ENCODE measurements at places on chromosomes 4 and X.

DNA sequence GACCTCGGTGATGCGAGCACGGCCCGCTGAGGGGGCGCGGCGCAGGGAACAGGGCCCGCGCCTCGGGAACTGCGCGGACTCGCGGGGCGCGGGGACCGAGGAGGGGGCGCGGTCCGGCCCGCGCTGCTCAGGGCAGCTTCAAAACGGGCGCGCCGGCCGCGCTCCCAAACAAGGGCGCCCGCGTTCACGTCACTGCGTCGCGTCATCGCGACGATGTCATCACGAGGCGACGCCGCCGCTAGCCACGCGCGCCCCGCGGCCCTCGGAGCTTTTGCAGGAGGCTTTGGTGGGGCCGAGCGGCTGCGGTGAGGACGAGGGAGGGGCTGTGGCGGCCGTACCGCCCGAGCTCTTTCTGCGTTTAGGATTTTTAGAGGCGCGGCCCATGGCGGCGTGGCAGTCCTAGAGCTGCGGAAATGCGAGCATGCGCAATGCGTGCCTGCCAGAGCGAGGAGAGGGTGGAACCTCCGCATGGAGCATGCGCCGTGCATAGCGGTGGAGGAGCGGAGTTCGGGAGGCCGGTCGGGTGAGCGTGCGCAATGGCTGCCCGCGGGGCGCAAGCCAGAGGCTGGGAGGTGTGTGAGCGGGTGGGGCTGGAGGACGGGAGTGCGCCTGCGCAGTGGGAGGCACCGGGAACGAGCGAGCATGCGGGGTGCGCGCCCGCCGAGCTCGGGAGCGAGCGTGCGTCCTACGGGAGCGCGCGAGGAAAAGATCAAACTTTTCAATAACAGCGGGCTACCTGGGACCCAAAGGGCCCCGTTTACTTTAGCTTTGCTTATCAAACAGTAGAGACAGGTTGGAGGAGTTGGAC, at the start of gene PPP2R3B:
Gene PPP2R3B, minus strand, starts transcription at position 140 of the 808 bp plus-strand sequence. CDS start 216 bp downstream, outside the sequence.
- DNase-seq, result peak; percentile 85

DNA sequence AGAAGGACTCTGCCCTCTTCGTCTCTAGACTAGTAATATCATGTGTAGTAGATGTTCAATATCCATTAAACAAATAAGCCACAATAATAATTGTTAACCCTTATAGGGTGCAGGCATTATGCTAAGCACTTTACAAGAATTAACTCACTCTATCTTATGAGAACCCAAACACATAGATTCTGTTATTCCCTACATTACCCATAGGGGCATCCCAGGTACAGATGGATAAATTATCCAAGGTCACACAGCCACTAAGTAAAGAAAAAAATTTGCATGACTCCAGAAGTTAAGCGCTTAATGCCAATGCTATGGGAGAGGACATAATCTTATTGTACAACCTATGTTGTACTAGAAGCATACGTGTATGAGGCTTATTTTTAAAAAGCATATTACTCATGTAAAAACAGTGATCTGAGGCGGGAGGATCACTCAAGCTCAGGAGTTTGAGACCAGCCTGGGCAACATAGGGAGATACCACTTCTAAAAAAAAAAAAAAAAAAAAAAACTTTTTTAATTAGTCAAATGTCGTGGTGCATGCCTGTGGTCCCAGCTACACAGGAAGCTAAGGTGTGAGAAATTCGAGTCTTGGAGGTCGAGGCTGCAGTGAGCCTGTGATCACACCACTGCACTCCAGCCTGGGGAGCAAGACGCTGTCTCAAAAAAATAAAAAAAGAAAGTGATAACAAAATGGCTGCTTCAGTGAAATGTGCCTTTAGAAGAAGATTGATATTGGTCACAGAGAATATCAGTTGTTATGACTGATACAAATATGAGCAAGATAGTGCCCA, 13.6 kb downstream of the LDB2 start:
- DNase-seq, result no peak

DNA sequence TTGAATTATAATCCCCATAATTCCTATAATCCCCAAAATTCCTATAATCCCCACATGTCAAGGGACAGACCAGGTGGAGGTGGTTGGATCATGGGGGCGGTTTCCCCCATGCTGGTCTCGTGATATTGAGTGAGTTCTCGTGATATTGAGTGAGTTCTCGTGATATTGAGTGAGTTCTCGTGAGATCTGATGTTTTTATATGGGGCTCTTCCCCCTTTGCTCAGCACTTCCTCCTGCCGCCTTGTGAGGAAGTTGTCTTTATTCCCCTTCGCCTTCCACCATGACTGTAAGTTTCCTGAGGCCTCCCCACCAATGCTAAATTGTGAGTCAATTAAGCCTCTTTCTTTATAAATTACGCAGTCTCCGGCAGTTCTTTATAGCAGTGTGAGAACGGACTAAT, 36.6 kb upstream of the GPR78 start:
- DNase-seq, result no peak

- DNase-seq, result no peak
Observed at GRCh38 chr4:186819342-186820086, 95.9 kb upstream of the FAT1 start.

DNA sequence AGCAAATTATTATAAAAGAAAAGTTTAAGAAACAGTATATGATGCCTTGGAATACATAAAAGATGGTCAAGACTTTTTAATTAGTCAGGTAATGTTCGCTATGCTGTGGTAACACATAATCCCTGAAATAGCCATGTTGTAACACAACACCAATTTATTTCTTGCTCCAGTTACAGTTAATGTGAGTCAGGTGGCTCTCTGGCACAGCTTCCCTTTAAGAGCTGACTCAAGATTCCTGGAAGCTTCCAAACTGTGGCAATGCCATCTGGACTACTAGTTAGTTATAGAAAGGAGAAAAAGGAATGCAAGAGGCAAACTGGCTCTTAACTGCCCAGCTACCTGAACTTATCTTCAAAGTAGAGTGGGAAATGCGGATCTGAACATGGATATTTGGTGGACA, 210.5 kb downstream of the CHM start:
- DNase-seq, result no peak

DNA sequence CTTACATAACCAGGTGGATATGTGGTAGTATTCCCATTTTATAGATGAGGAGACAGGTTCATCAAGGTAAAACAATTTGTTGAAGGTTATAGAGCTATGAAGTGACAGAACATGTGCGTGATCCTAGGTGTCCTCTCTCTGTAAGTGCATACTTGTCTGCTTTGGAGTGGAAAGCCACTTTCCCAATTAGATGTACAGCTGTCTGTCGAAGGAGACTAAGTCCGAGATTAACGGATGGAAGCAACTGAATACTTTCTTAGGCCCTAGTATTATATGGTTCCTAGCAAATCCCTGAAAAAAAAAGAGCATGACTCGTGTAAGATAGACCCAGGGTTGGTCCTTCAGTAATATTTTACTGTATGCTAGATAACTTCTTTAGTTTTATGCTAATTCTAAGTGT, 19.7 kb downstream of the TMEM131L start:
- no peak for DNase-seq

DNA sequence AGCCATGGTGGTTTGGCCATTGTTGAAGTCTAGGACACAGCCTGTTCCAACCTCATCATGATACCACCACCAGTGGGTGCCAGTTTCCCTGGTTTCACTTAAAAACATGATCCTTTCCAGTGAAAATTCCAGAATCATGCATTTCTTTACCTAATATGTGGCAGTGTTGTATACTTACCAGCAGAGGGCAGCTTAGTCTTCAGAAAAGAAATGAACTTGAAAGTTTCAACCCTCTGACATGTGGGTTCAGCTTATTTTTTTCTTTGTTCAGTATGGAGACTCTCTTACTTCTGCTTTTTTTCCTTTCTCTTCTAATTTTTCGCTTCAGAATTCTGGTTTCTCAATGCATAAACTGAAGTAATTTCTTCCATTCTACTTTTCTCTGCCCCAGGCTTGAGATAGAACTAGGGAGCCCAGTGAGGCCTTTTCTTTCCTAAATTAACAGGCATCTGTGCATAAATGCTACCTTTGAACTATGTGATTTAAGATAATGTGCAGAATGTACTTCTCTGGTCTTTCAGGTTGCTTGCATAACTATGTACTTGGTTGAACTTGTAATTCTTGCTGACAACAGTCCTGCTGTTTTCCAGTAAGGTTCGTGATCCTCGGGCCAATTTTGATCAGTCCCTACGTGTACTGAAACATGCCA, 10.7 kb downstream of the LIAS start:
- peak; percentile 75 for DNase-seq

DNA sequence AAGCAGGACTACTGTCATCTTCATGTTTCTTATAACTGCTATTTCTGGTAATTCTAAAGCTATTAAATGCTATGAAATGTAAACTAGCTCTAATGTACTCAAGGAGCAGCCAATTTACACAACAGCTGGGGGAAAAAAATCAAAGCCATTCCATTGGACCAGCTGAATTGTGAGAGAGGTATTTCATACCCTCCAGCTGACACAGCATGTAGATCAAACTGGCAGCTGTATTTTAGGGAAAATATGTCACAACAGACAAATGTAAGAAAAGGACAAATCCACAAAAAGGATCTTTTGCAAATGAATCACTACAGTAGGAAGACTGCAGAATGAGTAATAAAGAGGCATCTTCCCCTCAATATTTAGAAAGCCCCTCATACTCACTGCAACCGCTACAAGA, 65.2 kb upstream of the FAM47B start:
- no peak for DNase-seq

DNA sequence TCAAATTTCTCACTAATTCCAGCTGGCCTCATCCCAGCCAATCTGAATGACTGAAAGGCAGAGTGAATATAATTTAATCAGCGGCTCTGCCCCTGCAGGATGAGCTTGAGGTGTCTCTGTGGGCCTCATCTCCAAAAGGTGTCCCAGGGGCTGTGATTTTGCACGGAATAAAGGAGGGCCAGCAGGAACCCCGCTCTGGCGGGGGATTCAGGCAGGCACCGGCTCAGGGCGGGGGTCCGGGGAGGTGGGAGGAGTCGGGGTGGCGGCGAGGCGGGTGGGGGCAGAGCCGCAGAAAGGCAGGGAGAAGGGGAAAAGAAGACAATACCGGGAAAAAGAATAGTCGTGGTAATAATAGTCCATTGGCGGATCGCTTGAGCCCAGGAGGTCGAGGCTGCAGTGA, 16.0 kb upstream of the ERCC6L start:
- DNase-seq, result no peak

Data from pulmonary artery endothelial cell (primary cell).